ENCODE measurements at places on chromosomes 11 and 22. TPM values are rescaled to one million over a fixed set of nuclear protein-coding genes. Genes with fewer than 3 reads are reported as not detected.

Gene GALNT18
- total RNA-seq, result 1.7 TPM

Gene OR2AG1
- not detected for total RNA-seq

Gene RIMBP3C
- 0.22 TPM for total RNA-seq

Gene OR52A1
- 0.09 TPM for total RNA-seq

DNA sequence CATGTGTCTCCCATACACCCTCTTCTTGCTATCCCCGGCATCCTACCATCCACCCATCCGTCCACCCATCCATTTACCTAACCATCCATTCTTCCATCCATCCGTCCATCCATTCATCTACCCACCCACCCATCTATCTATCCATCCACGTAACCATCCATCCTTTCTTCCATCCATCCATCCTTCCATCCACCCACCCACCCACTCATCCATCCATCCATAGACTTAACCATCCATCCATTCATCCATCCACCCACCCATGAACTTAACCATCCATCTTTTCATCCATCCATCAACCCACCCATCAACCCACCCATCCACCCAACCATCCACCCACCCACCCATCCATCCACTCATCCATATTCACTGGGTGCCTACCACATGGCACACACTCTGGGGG lies 10.6 kb upstream of the CDC42EP2 start:
- no peak for DNase-seq

- DNase-seq, result no peak
Measured at GRCh38 chr11:96052921-96053651, 129.2 kb upstream of the MTMR2 start.

- DNase-seq, result no peak
Measured at GRCh38 chr11:46116007-46116711, 5.1 kb downstream of the PHF21A start.

- peak; percentile 86 for DNase-seq
Measured at GRCh38 chr22:26360169-26360885, 68.7 kb upstream of the ASPHD2 start.

All from H9 (cell line).